ENCODE measurements at places on chromosomes 6 and 20.

DNA sequence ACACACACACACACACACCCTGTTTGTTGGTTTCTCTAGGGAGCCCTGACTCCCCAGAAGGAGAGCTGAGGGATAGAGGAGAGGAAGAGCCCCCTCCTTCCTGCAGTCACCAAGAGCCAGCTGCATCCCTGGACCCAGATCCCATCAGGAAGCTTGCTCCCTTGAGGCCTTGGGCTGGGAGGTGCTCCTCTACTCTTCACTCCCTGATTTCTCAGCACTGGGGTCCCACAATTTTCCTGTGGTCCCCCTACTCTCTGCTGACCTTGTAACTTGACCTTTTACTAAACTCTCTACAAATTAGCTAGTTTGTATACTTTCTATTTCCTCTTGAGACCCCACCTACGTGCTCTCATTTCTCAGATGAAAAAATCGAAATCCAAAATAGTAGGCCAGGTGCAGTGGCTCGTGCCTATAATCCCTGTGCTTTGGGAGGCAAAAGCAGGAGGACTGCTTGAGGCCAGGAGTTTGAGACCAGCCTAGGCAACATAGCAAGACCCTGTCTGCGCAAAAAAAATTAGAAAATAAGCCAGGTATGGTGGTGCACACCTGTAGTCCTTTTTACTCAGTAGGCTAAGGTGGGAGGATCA, 5.0 kb upstream of the OCSTAMP start:
- H3K27ac ChIP-seq = no peak overlapping the region
- no peak overlapping the region for H3K4me3 ChIP-seq
- H3K4me1 ChIP-seq = peaks cover 44% of the 10 kb centered on the region
- H3K36me3 ChIP-seq = no peaks in the 10 kb centered on the region

GRCh38 chr20:6780433-6781190, 13.1 kb downstream of the BMP2 start:
- H3K4me1 ChIP-seq = no peaks in the 10 kb centered on the region
- H3K27me3 ChIP-seq = no peaks in the 10 kb centered on the region
- no peak overlapping the region for H3K27ac ChIP-seq
- no peaks in the 10 kb centered on the region for H3K36me3 ChIP-seq

GRCh38 chr6:56851074-56851473, 103.8 kb upstream of the BEND6 start:
- peaks cover 16% of the 10 kb centered on the region for H3K4me1 ChIP-seq
- peaks cover 47% of the 10 kb centered on the region for H3K27me3 ChIP-seq
- H3K4me3 ChIP-seq = peak overlapping the region; percentile 64
- H3K36me3 ChIP-seq = no peaks in the 10 kb centered on the region

DNA sequence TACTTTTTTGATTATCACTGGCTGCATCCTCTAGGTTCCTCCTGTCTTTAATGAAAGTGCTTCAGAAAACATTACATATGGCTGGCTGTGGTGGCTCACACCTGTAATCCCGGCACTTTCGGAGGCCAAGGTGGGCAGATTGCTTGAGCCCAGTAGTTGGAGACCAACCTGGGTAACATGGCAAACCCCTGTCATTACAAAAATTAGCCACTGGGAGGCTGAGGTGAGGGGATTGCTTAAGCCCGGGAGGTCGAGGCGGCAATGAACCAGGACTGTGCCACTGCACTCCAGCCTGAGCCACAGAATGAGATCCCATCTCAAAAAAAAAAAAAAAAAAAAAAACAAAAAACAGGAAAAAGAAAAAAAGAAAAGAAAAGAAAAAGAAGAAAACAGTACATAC, 35.3 kb downstream of the BEND3 start:
- peaks cover 6% of the 10 kb centered on the region for H3K4me1 ChIP-seq
- no peak overlapping the region for H3K4me3 ChIP-seq
- no peak for DNase-seq
- H3K27me3 ChIP-seq = no peaks in the 10 kb centered on the region
- no peak overlapping the region for H3K27ac ChIP-seq

DNA sequence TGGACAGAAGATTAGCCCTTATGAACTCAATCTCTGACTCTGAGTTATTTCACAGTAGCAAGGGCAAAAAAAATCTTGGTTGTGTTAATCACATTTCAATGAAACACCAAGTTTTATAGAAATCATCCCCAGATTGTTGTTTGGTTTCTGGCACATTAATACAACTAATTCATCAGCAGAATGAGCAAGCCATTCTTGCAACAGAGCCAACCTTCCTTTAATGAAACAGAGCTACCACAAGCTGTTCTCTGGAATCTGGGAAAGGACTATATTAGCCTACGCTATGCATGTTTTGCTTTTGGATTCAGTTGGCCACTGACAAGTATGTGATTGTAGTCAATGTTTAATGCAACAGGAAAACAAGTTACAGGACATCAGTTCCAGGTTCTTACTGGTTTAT, 13.8 kb upstream of the POPDC3 start:
- H3K27me3 ChIP-seq = peaks cover 12% of the 10 kb centered on the region
- no peaks in the 10 kb centered on the region for H3K4me1 ChIP-seq
- no peak for DNase-seq
- H3K4me3 ChIP-seq = no peak overlapping the region
- H3K36me3 ChIP-seq = no peaks in the 10 kb centered on the region

DNA sequence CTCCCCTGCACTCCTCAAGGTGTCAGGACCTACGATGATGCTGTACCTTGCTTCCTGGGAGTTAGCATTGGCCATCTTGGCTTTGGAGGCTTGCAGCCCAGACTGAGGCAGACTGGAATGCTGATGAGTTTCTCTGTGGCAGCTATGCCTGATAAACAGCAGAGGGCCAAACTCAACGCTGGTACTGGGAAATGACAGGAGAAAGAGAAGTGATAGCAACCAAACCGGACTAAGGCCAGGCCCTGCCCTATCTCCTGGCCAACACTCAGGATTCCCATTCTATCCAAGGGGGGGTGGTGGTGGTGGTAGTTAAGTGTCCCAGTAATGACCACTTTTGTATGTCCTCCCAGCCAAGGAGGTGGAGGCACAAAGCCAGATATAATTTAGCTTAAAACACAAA, 90.0 kb upstream of the DTNBP1 start:
- no peak overlapping the region for H3K27ac ChIP-seq
- no peak for DNase-seq
- H3K27me3 ChIP-seq = no peaks in the 10 kb centered on the region
- no peaks in the 10 kb centered on the region for H3K36me3 ChIP-seq
- no peaks in the 10 kb centered on the region for H3K4me1 ChIP-seq
- H3K4me3 ChIP-seq = no peak overlapping the region
